ENCODE measurements at places on chromosomes 12 and 14.

DNA sequence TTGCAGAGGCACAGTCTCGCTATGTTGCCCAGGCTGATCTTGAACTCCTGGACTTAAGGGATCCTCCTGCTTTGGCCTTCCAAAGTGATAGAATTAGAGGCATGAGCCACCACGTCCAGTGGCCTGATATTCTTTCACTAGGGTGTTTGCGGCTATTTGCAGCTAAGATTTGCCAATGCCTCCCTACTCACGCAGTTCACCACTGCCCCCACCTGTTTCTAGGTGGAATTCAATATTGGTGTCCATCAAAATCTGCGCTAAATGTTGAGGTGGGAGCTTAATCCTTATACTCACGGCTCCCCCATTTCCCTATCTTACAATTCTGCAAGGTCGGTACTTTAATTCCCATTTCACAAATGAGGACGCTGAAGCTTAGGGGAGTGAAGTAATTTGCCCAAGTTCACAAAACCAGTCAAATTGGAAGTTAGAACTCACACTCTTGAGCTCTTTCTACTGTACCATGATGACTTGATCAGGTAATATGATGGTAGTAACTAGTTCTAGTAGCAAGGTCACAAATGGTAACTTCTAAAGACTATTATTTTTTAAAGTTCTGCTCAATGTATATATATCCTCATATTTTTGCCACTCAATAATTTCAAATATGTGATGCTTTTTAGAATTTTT is 22.1 kb upstream of the LRRC9 start:
- DNase-seq = no peak

DNA sequence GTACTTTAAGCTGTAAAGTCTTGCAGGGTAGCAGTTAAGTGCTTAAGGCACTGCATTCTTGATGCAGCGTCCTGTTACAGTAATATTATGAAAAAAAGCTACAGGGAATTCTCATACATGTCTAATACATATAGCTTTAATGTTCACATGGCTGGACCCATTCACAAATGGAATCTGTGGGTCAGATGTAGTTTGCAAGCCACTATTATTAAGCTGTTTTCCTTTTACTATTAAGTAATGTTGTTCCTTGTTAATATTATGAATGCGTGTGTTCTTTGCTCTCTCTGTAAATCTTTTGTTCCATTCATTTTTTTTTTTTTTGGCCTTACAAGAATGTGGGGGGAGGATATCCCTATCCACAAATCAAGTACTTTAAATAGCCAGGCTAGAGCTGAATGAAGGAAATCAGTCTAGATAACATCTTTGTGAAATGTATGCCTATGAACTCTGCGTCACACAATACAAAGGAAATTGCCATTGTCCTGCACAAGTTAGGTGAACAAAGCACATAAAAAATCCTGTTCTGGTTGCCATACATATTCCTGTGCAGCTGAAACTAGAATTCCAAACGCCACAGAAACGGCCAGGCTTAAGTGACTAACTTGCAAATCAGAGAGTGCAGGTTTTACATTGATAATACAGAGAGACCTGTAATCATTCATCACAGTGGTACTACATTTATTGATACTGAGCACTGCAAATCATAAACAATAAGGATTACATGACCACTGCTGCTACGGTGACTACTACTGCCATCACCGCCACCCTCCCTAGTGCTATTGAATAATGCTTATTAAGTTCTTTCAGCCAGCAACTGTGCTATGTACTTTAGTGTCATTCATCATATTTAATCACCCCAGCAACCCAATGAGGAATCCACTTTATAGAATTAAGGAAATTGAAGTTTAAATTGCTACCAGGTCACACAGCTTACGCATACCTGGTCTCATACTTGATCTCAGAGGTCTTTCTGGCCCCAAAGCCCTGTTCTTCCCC is 111.9 kb downstream of the HMGA2 start:
- no peak for DNase-seq

- DNase-seq = no peak
Measured at GRCh38 chr12:62763312-62763711, 171.6 kb downstream of the PPM1H start.

- no peak for DNase-seq
Measured at GRCh38 chr12:18358930-18359329, 97.6 kb downstream of the PIK3C2G start.

GRCh38 chr12:25994901-25995625 is 36.6 kb downstream of the RASSF8 start:
- no peak for DNase-seq

- no peak for DNase-seq
Measured at GRCh38 chr14:66804141-66804540, 296.2 kb downstream of the GPHN start.

- no peak for DNase-seq
Measured at GRCh38 chr12:2017546-2018337, 13.5 kb upstream of the DCP1B start.

- no peak for DNase-seq
Measured at GRCh38 chr12:52600475-52600874, 788 bp downstream of the KRT72 start.

GRCh38 chr14:52514046-52514811 is 38.1 kb downstream of the TXNDC16 start:
- DNase-seq = no peak

DNA sequence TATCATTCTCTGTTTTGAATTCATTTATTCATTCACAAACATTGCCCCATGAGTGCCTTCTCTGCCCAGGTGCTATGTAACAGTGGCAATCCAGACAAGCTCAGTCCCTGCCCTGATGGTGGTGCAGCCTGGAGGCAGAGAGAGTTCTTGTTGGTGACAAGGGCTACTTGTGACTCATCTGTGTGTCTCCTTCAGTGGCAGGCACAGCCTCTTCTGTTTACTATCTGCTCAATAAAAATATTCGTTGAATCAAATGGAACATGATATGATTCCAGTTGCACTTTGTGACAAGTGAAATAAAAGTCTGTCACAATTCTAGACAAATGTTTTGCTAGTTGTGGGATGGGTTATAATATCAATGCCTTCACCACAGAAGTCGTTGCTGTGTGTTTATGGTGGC is 20.6 kb upstream of the CPM start:
- no peak for DNase-seq

DNA sequence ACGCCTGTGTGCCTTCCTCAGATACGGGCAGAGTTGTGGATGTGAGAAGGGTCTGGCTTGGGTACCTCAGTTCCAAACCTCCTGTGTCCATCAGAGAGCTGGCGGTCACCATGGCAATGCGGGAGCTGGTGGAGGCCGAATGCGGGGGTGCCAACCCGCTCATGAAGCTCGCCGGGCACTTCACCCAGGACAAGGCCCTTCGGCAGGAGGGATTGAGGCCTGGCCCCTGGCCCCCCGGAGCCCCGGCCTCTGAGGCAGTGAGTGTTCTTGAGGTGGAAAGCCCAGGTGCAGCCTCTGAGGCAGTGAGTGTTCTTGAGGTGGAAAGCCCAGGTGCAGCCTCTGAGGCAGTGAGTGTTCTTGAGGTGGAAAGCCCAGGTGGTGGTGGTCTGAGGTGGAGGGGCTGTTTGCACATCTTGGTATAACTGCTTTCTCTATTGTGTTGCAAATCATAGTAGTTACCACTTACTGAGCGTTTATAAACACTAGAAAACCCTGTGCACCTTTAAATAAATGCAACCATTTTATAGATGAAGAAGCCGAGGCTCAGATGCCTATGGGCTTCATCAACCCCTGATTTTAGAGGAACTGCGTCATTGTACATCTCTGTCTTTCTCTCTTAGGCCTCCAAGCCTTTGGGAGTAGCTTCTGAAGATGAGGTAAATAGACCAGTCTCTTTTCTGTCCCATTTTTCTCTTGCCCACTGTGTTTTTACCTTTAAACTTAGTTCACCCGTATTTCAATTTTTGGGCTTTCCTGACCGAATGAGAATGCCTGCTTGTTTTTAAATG is 976 bp downstream of the PEX5 start:
- no peak for DNase-seq

DNA sequence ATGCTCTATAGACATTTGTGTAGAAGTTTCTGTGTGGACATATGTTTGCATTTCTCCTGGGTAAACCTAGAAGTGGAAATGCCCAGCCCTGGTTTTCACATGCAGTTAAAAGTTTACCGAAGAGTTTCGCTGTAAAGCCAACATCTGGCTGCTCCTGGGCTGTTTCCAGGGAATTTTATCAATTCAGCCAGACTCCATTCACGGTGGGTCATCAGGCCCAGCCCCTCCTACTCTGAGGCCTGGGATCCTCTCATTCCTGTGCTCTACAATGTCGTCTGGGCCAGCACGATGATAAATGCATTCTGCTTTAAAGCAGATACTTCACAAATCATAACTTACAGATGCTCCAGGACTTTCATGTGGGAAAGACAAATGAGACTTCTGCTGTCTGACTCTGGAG is 7.1 kb downstream of the NUAK1 start:
- DNase-seq = no peak

GRCh38 chr14:37131205-37131604 is 41.2 kb downstream of the SLC25A21 start:
- no peak for DNase-seq

DNA sequence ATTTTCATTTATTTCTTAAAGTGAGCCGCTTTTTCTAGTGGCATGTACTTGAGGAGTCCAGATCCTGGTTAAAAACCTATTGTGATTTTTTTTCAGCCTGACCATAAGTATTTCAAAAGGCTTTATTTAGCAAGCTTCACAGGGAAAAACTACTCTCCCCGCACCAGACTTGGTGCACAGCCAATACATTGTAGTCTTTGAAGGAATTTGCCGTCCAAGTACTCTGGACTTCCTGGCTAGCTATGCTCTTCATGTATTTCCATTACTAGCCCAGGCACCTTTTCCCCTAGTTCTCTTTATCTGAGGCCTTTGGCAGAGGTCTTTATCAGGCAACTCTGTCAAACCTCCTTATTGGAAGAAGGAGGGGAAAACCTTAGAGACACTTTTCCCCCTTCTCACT is 234.7 kb downstream of the CCDC91 start:
- DNase-seq = no peak

DNA sequence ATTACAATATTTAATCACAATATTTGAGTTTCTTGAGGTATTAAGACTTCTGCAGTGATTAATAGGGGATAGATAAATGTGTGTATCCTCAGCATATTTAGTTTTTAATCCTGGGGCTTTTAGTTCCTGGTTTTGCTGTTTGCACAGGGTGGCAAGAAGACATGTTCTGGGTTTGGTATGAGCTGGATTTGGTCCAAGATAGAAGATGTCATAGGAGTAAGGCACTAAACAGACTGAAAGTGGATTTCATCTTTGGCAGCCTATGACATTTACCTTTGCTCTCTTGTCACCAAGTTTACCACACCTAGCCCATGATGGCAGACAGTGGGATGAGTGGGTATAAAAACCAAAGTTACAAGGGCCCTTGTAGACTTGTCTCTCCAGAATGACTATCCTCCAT is 168.2 kb downstream of the LRRK2 start:
- no peak for DNase-seq

DNA sequence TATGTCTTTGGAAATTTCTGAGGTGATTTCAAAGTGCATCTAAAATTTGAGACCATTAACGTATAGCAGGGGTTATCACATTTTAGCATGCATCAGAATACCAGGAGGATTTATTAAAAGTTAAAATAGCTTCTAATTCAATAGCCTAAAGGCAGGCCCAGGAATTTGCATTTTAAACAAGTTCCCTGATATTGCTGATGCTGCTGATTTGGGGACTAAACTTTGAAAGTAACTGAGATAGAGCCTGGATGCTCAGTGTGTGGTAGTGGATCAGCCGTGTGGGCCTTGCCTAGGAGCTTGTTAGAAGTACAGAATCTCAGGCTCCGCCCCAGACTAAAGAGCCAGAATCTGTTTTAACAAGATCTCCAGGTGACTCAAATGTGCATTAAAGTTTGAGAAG is 375.0 kb upstream of the FBXO33 start:
- no peak for DNase-seq

DNA sequence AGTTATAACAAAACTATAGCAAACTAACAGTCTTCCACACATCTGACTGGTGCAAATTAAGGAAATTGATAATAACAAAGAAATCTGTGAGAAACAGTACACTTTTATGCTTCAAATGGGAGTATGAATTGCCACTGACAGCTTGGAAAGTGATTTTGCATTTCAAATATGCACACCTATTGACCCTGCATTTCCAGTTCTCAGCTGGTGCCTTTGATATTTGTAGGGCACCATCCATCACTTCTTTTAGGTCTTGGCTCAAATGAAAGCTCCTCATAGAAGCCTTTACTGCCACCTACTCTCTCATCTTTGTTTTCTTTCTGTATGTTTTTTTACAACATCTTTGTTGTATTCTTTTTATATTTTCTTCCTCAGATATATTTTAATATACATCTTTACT is 125.1 kb downstream of the ST8SIA1 start:
- no peak for DNase-seq

- DNase-seq = no peak
Measured at GRCh38 chr12:117980616-117981015, 11.8 kb upstream of the KSR2 start.
